ENCODE measurements at places on chromosomes 4 and X.

DNA sequence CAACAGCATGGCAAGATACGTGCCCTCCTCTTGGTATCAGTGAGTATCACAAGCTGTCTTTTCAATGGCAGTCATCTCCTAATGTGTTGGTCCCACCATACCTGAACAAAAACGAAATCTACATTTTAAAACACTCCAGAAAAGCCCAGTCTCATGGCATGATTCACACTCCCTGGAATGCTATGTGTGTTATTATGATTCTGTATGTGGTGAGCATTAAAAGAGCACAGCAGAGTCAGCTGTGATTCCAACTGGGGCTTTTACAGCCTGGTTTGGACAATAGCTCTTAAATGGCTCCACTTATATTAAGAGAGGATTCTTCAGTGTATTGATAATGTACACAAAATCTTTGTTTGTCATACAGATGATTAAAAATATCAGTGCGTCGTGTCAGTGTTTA lies 274.1 kb upstream of the GK2 start:
- DNase-seq, result no peak

GRCh38 chrX:48636776-48637175 lies 39.5 kb downstream of the WDR13 start:
- no peak for DNase-seq

DNA sequence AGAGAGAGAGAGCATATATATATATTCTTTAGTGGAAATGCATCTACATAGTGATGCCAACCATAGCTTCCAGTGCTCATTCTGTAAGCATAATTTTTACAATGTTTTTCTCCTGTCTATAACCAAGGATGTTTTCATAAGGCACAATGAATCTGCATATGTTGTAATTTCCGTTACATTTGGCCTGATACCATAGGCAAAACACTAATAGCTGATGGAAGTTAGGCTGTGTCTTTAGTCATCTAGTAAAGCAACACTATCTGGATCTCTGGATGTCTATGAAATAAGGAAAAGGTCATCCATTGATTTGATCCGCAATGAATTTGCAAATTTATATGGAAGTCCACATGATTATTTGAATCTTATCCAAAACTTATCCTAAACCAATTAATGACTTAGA lies 8.1 kb downstream of the PCDH7 start:
- DNase-seq, result no peak

DNA sequence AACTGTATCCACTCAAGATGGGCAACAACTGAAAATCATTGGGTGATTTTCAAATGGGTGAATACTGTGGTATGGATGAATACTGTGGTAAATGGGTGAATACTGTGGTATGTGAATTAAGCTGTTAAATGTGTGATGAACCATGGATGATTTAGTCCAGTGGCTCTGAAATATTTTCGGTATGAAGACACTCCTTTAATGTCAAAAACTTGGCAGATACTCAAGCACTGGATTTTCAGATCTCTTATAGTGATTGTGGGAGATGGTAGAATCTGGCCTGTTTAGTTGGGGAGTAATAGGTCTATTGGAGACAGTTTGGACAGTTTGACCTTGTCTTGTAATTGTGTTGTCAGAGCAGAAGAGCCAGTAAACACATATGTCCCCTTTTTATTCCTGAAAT lies 45.7 kb downstream of the SSX7 start:
- DNase-seq, result no peak

GRCh38 chrX:12865359-12865758 lies 1.5 kb upstream of the TLR7 start:
- no peak for DNase-seq

GRCh38 chr4:16824278-16824806 lies 74.1 kb downstream of the LDB2 start:
- DNase-seq, result no peak

- no peak for DNase-seq
These were observed 103.0 kb downstream of the SORCS2 start for GRCh38 chr4:7295197-7295910.

DNA sequence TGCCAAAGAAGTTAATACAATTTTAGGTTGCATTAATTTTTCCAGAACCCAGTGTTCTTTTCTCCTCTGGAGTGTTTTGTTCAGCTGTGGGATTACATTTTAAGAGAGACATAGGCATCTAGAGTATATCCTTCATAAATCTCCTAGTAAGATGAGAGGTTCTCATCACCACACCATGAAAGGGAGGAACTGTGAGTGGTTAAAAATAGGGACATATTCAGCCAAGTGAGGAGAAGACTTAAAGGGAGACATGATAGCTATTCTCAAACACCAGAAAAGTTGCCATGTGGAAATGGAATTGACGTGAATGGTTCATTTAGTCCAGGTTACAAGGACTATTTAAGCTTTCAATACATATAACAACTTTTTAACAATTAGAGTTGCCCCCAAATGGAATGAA lies 6.5 kb upstream of the MRPL1 start:
- DNase-seq, result no peak

- DNase-seq, result no peak
These were observed 57.6 kb downstream of the PROM1 start for GRCh38 chr4:16026160-16026761.

DNA sequence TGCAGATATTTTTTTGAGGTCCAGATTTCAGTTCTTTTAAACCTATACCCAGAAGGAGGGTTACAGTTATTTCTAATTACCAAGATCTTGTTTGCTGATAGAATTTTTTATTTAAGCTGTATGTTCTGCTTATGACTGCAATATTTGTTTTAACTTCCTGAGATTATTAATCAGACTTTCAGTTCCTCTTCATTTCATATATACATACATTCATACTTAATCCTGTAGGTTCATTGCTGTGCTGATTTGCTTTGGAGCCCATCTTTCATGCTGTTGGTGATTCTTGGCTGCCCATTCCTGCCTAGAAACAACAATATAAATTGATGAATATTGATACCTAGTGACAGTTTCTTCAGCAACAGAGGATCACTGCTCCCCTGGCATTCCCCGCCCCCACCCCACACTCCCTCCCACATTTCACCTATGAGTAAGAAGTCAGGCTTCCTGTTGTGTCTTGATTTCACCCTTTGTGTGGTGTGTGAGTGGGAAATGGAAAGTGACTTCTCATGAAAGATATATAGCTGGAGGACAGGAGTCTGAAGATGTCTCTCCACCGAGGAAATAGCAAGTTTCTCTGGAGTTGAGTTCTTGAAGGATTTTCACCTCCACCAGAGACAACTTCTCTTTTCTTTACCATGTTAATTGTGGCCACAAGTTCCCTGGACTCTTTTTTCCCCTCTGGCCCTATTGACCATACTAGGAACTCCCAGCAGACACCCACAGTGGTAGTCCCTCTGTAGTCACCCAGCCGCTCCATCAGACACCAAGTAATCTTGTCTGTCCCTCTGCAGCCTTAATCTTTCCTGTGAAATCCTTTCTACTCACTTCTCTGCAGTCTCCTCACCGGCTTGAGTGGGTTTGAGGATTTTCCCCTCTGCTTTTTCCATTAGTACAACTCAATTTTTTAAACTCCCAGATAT lies 118.4 kb downstream of the ASB9 start:
- DNase-seq, result no peak

- no peak for DNase-seq
These were observed 3.5 kb downstream of the EPGN start for GRCh38 chr4:74311696-74312313.

DNA sequence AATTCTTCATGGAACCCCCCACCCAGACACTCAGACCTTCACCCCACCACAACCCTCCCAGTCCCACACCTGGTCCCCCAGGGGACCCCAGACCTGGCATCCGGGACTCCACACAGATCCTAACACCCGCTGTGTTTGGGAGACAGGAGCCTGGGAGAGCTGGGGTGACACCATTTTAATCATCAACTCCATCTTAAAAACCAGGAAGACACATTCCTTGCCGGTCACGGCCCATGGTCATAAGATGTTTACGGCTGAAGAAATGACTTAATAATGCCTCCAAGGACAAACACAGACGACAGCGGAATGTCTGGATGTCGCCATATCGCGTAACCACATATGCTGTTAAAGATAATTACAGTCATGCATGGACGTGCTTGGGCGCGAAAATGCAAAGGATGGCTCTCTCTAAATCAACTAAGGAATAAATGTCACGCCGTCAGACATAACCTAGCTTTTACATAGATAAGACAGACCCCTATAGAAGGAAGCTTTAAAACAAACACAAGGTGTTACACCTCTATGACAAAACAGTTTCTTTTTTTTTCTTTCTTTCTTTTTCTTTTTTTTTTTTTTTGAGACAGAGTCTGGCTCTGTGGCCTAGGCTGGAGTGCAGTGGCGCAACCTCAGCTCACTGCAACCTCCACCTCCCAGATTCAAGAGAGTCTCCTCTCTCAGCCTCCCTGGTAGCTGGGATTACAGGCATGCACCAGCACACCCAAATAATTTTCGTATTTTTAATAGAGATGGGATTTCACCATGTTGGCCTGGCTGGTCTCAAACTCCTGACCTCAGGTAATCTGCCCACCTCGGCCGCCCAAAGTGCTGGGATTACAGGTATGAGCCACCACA lies 2.1 kb upstream of the DHRSX start:
- DNase-seq, result no peak

GRCh38 chrX:118825227-118825626 lies 1.6 kb downstream of the ZCCHC12 start:
- no peak for DNase-seq

GRCh38 chrX:43661521-43662240 lies 5.6 kb downstream of the MAOA start:
- no peak for DNase-seq

- no peak for DNase-seq
These were observed 148.5 kb downstream of the FAM13A start for GRCh38 chr4:88908521-88908920.

GRCh38 chr4:16082426-16083240 lies 1.2 kb downstream of the PROM1 start:
- no peak for DNase-seq

DNA sequence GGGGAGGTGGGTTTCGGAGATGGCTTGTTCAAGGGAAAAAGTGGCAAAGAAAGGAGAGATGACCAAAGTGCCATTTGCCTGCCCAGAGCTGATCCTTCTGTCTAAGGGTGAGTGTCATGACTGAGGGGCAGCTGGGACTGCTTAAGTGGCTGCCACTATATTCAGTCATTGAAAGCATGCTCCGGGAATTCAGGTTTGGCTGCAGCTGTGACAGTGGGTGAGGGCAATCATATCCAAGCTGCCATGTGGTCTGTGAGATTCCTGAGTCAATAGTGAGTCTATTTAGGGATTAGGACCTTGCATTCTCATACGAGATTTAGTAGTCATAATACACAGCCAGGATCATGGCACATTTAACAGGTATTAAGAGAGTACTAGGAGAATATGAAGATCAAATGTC lies 138.8 kb upstream of the BANK1 start:
- no peak for DNase-seq

- DNase-seq, result no peak
These were observed 77.8 kb downstream of the GRID2 start for GRCh38 chr4:92381616-92382015.

DNA sequence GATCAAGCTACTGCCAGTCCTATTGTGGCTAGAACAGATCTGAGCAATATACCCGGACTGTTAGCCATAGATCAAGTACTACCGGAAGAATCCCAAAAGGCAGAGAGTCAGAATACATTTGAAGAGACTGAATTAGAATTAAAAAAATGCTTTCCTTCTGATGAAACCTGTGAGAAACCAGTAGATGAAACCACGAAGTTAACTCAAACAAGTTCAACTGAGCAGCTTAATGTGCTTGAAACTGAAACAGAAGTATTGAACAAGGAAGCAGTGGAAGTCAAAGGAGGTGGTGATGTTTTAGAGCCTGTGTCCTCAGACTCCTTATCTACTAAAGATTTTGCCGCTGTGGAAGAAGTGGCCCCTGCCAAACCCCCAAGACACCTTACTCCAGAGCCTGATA lies 46.8 kb downstream of the WDR44 start:
- no peak for DNase-seq

- DNase-seq, result no peak
These were observed 23.0 kb upstream of the CYP2U1 start for GRCh38 chr4:107908377-107908776.

DNA sequence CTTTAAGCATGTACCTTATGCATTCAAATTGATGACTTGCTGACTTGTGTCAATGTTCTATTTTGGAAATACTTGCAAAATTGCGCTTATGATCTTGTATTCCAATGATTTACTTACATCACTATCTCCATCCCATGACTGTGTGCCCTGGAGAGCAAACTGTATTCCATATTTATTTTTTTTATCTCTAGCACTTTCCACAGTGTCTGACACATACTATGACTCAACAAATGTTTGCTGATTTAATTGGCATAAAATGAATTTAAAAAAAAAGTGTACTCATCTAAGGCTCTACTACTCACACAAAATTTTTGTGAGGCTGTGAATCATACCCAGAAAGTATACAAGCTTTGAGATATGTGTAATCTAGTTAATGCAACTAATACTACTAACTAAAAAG lies 1066.8 kb upstream of the ADGRL3 start:
- DNase-seq, result no peak

DNA sequence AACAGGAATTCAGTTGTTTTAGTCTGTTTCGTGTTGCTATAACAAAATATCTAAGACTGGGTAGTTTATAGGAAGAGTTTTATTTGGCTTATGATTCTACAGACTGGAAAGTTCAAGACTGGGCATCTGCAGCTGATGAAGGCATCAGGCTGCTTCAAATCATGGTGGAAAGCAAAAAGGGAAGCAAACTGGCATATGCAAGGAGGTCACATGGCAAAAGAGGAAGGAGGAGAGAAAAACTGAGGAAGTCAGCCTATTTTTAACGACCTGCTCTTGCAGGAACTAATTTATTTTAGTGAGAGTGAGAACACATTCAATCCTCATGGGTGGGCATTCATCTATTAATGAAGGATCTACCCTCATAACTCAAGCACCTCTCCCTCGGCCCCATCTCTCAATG lies 363.1 kb upstream of the HS3ST1 start:
- DNase-seq, result no peak

DNA sequence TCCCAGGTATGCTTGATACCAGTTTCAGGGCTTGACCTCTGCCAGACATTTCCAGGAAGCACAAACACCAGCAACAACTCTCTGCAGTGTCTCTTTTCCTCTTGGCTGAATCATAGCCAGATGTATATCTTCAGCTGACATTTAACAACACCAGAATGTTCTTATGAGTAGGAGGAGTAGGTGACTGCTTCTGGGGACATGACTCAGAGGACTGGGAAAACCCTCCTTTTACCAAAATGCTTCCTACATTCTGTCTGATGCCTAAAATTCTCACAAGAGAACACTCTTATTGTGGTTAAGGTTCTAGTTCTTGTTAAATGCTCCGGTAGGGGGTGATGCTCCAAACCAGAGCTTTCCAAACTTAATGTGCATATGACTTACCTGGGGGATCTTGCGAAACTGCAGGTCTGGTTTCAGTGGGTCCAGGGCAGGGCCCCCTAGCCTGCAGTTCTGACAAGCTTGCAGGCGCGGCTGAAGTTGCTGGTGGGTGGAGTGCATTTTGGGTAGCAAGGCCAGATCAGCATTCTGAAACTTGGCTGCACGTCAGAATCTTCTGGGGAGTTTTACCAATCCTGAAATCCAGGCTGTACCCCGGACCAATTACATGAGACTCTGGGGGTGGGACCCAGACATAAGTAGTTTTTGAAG lies 329.3 kb upstream of the RPS6KA3 start:
- DNase-seq, result no peak

GRCh38 chrX:31356275-31357212 lies 284.7 kb upstream of the FTHL17 start:
- DNase-seq, result no peak

- no peak for DNase-seq
These were observed 38.8 kb upstream of the TADA2B start for GRCh38 chr4:7004331-7004730.
